ENCODE measurements at places on chromosomes 5 and 9.

DNA sequence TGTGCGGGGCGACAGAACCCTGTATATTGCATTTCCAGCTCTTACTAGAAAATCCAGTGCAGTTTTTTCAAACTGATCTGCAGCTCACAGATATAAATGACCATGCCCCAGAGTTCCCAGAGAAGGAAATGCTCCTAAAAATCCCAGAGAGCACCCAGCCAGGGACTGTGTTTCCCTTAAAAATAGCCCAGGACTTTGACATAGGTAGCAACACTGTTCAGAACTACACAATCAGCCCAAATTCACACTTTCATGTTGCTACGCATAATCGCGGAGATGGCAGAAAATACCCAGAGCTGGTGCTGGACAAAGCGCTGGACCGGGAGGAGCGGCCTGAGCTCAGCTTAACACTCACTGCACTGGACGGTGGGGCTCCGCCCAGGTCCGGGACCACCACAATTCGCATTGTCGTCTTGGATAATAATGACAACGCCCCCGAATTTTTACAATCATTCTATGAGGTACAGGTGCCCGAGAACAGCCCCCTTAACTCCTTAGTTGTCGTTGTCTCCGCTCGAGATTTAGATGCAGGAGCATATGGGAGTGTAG, 786 bp downstream of the PCDHB5 start:
- DNase-seq, result no peak

DNA sequence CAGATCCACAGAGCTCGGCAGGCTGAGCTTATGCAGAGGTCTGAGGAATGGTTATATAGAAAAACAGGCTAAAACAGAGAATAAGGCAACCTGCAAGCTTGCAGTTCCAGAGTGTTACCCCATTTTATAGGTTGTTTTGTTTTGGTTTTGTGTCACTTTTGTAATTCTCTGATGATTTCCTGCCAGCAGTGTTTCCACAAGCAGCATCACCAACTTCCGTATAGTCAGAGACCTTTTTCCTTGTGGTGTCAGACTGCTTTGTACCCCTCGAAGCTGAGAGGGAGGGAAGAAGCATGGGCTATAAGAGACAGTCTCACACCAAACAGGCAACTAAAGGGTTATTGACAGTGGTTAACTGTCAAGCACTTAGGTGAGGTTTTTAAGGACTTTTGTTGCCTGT, 61.8 kb downstream of the TLE4 start:
- DNase-seq, result no peak

- no peak for DNase-seq
These were observed 12.0 kb upstream of the CTSL start for GRCh38 chr9:87713988-87714330.

GRCh38 chr9:78354324-78354973, 57.5 kb downstream of the PSAT1 start:
- no peak for DNase-seq

DNA sequence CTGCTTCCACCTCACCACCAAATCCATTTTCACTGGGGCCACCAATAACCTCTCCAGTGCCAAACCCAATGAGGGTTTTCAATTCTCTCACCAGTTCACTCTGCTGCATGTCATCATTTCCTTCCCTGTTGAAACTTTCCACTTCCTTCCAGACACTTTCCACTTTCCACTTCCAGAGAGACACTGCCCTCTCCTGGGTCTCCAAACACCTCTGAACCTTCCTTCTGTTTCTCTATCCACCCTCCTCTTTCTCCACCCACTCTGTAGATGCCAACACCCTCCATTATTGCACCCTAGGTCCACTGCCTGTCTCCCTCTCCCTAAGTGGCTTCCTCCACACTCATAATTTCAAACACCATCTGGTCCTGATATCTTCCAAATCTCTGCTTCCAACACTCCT, 39.6 kb downstream of the PDE6A start:
- DNase-seq, result no peak

- DNase-seq, result no peak
These were observed 261.3 kb downstream of the COX7C start for GRCh38 chr5:86879086-86879485.

GRCh38 chr5:179409806-179410205, 64.5 kb upstream of the ADAMTS2 start:
- DNase-seq, result no peak

GRCh38 chr5:96871027-96871399, 5.3 kb upstream of the ERAP2 start:
- DNase-seq, result no peak

DNA sequence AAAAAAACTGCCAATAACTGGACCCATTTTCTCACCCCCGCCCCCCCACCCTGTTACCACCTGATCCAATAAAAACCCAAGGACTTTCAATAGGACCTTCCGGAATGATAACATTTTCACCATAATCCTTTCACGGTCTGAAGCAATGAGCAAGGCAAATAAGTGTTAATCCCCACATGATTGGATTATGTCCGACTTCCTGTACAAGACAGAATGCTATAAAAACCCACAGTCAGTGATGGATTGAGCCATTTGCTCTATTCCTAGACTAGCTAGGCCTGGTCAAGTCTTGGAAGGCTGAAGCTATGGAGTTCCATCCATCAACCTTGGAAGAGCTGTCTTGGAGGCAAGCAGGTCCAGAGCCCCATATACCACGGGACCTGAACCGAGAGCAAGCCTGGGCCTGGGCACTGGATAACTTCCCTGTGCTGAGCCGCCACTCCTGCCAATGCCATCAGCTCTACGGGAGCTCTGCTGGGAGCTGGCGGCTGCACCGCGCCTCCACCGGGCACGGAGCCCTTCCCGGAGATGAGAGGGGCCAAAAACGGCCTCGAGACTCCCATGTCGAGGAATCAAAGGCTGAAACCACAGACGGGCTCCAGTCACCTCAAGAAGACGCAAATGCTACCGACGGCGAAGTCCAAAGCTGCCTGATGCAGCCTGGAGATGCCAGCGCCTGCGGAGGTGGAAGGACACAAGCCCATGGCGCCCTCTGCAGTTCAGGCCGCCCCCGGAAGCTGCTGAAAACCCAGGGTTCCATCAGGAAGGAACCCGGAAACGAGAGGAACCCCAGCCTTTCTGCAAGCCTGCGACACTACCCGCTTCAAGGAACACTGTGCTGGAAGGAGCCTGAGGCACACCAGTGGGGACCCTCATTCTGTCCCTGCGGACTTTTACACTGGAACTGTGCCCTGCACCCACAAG, 69.2 kb downstream of the ANXA2R start:
- DNase-seq, result peak; percentile 14

- no peak for DNase-seq
These were observed 131.2 kb upstream of the PLCXD3 start for GRCh38 chr5:41641621-41642020.

GRCh38 chr5:42830924-42831323, 19.2 kb upstream of the SELENOP start:
- no peak for DNase-seq

- DNase-seq, result no peak
These were observed 20.5 kb upstream of the NDST1 start for GRCh38 chr5:150487199-150488061.

- peak; percentile 9 for DNase-seq
These were observed 30.0 kb upstream of the STOM start for GRCh38 chr9:121399883-121400607.

GRCh38 chr5:53037141-53037859, 48.1 kb downstream of the ITGA2 start:
- no peak for DNase-seq

DNA sequence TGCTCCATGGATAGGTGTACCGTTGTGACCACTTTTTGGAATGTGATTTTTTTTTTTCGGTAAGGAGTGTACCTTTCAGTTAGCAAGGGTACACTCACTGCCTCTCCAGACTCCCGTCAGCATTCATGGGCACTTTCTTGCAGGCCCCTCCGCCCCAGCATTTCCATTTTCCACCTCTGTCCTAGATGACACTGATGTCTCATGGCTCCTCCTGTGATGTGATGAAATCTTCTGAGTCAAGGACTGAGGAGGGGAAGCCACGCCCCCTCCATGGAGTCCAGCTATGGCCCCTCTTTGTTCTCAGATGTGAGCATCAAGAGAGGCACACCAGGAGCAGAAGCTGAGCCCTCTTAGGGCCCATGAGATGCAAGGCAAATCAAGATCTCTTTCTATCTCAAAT, 61.8 kb downstream of the CTSL start:
- DNase-seq, result no peak

DNA sequence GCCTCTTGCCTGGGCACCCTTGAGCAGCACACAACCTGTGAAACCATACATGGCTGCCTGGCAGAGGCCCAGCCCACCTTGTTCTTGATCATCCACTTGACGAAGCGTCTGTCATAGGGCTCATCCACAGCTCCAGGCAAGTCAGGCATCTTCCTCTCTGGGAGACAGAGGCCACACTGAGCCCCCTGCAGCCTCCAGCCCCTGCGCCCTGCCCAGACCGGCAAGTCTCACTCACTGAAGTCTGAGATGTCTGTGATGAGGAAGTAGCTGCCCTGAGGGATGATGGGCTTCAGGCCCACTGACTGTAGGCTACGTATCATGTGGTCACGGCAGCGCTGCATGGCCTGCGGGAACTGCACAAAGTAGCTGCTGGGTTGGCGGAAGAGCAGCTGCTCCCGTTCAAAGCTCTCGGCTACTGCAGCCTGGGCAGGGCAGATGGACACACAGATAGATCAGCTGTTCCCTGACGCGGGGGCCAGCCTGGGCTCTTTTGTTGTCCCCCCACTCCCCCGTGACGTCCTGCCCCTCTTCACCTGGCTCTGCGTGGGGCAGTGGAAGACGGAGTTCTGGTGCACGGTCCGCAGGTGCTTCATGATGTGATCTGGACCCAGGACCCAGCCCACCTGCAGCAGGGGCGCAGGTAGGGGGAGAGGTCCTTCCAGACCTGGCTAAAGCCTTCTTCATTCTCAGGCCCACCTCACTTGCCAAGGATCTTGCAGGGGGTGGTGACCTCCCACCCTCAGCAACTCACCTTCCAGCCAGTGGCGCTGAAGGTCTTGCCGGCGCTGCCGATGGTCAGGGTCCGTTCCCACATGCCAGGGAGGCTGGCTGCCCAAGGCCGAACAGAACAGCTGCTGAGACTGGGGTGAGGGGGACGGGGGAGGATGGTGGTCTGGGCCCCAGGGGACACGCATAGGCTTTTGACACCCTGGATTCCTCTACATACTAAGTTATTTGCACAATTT, 5.9 kb upstream of the SPOUT1 start:
- no peak for DNase-seq

DNA sequence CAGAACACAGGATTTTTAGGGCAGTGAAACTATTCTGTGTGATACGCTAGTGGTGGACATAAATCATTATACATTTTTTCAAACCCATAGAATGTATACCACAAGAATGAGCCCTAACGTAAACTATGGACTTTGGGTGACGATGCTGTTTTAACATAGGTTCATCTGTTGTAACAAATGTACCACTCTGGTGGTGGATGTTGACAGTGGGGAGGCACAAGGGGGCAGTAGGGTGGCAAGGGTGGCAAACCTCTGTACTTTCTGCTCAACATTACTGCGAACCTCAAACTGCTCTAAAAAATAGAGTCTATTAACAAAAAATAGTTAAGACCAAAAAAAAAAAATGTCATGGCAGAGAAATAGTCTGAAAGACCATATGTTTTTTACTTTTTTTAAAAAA, 9.1 kb upstream of the MVB12B start:
- DNase-seq, result peak; percentile 27

DNA sequence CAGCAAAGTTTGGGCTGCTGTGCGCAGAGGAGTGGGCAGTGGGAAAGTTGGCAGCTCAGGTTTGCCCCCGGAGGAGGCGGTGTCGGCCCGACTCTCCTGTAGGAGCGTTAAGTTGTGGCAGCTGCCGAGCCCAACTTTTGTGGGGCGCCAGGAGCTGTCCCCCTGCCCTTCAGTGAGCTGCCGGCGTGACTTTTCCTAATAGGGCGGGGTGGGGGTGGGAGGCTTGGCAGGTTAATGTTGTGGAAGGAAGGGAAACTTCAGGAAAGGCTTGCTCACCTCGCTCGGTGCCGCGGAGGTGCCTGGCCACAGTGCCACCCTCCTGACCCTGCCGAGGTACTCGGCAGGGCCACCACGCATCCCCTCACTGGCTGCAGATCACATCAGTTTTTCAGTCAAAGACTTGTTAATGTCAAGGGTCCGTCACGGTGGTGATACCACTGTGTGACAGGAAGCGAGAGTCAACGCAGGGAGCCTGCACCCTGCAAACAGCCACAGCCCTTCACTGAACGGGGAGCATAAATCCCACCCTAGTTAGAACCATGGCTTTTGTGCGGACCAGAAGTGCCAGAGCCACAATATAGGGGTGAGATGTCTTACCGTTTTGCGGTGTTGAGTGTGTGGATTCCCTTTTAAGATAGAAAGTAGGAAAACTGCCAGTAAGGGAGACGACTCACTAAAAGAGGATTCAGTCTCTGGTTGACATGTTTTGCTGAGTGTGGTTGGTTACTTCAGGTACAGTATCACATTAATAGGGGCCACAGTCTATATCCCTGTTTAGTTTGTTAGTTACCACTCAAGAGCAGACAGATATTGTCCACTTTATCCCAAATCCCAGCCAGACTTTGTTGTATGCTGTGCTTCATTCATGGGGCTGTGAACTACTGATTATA, 796 bp downstream of the LNPEP start:
- peak; percentile 31 for DNase-seq

- DNase-seq, result no peak
These were observed 42.2 kb downstream of the GPR107 start for GRCh38 chr9:130095872-130096271.

DNA sequence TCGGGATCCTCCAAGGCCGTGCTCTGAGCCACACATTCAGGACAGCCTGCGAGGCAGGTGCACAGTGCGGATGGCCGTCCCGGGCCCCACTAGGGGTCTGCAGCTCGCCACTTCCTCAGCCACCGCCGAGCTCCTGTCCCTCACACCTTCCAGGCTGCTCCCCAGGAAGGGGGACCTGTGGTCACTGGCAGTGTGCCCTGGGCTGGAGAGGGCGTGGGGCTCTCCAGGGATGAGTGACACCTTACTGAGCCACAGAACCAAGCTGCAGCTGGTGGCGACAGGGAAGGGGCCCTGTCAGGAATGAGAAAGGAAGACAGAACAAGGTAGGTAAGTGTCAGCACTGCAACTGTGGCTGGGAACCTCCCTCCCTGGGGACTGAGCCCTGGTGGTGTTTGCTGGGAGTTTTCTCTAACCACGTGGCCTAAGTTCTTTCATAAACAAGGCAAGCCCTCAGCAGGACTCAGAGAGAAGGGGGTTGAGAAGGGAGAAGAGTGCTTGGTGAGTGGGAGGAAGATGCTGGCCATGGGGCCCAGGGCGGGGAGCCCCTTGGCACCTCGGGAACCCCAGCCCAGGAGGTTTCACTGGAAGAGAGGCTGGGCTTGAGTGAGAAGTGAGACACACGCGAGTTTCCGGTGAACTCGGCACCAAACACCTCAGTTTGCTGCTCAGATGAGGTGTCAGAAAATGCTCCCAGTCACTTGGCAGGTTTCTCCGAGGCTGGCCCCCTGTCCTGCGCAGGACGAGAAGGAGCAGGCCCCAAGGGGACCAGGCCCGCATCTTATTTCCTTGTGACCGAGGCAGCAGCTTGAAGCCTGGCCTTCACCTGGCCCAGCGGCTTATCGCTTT, 5.2 kb downstream of the IL13 start:
- DNase-seq, result no peak

- no peak for DNase-seq
These were observed 195.5 kb downstream of the SNCAIP start for GRCh38 chr5:122507581-122507980.

- DNase-seq, result no peak
These were observed 55.4 kb downstream of the ARHGAP26 start for GRCh38 chr5:142825378-142826089.
